Central memory CD8-positive, alpha-beta T cell (primary cell): ENCODE measurements at places on chromosomes 5 and 9.

- no peaks in the 10 kb centered on the region for H3K27me3 ChIP-seq
- no peak for DNase-seq
- H3K4me1 ChIP-seq = peaks cover 38% of the 10 kb centered on the region
- H3K4me3 ChIP-seq = peak overlapping the region; percentile 89
- no peak overlapping the region for H3K27ac ChIP-seq
These were observed 1.0 kb downstream of the FAM221B start for GRCh38 chr9:35827486-35827885.

- H3K27ac ChIP-seq = no peak overlapping the region
- peaks cover 3% of the 10 kb centered on the region for H3K36me3 ChIP-seq
- DNase-seq = no peak
- H3K4me1 ChIP-seq = peaks cover 28% of the 10 kb centered on the region
- no peaks in the 10 kb centered on the region for H3K27me3 ChIP-seq
These were observed 249.6 kb downstream of the DENND1A start for GRCh38 chr9:123680352-123680751.

- no peak overlapping the region for H3K4me3 ChIP-seq
- no peaks in the 10 kb centered on the region for H3K36me3 ChIP-seq
- no peak overlapping the region for H3K27ac ChIP-seq
- no peaks in the 10 kb centered on the region for H3K27me3 ChIP-seq
These were observed 155.5 kb upstream of the NMUR2 start for GRCh38 chr5:152560512-152561137.

DNA sequence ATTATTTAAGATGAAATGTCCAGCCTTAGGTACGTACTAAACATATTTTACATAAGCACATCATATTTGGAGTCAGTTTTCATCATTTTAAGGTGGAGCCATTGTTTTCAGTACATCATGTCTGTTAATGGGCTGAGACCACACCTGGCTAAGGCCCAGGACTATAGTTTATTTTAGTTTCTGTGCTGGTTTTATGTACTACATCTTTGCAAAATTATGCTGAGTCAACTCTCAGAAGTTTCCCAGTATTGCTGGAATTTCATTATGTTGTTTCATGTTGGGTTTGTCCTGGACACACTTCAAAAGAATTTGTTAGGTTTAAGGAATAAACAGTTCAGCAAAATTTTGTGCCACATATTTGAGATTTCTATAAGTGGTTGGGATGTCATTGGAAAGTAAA, 171.2 kb downstream of the CCDC171 start:
- H3K27me3 ChIP-seq = no peaks in the 10 kb centered on the region
- H3K4me1 ChIP-seq = no peaks in the 10 kb centered on the region
- no peak overlapping the region for H3K4me3 ChIP-seq
- DNase-seq = no peak
- H3K36me3 ChIP-seq = no peaks in the 10 kb centered on the region

GRCh38 chr5:133032852-133033742, 6.7 kb upstream of the ZCCHC10 start:
- no peak overlapping the region for H3K4me3 ChIP-seq
- no peak for DNase-seq
- H3K27ac ChIP-seq = no peak overlapping the region
- no peaks in the 10 kb centered on the region for H3K27me3 ChIP-seq
- no peaks in the 10 kb centered on the region for H3K36me3 ChIP-seq
